ENCODE measurements at places on chromosomes 6 and 20.

GRCh38 chr20:61958773-61959700 is 106.6 kb downstream of the TAF4 start:
- no peak for DNase-seq

- no peak for DNase-seq
Observed at GRCh38 chr6:47670851-47671250, 27.5 kb upstream of the ADGRF4 start.

GRCh38 chr6:147279427-147279826 is 75.2 kb downstream of the STXBP5 start:
- DNase-seq: no peak

DNA sequence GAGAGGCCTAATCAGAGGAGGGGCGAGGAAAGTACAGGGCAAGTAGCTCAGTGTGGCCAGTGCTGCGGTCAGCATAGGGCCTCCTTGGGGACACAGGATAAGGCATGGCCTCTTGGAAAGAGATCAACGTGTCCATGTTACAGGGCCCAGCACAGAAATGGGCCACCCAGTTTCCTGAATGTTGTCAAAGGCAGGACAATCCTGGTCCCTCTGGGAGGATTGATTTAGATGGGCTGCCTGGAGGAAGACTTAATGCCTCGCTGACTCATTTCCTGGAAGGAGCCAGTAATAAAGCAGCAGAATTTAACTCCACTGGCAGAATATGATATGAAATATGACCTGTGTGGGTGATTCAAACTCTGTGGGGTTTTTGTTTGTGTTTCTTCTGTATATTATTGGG is 16.6 kb downstream of the DDO start:
- no peak for DNase-seq

GRCh38 chr6:126701676-126702560 is 362.0 kb downstream of the CENPW start:
- DNase-seq: peak; percentile 16

DNA sequence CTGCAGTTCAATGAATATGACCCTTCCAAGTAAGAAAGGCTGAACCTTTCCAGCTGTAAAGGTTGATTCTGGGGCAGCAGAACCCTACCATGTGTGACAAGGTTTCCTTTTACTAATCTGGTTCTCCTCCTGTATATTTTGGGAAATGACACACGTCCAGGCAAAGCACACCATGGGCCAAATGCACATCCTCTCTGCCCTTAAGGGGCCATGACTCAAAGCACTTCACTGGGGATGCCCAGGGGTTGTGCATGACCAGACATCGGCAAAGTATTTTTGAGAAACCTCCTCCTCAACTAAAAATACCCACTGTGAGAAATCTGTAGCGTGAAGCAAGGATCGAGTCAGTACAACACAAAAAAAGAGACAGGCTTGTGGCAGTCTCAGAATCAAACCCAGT is 174.7 kb downstream of the BACH2 start:
- DNase-seq: no peak

GRCh38 chr6:6709106-6709505 is 120.6 kb downstream of the LY86 start:
- DNase-seq: no peak

DNA sequence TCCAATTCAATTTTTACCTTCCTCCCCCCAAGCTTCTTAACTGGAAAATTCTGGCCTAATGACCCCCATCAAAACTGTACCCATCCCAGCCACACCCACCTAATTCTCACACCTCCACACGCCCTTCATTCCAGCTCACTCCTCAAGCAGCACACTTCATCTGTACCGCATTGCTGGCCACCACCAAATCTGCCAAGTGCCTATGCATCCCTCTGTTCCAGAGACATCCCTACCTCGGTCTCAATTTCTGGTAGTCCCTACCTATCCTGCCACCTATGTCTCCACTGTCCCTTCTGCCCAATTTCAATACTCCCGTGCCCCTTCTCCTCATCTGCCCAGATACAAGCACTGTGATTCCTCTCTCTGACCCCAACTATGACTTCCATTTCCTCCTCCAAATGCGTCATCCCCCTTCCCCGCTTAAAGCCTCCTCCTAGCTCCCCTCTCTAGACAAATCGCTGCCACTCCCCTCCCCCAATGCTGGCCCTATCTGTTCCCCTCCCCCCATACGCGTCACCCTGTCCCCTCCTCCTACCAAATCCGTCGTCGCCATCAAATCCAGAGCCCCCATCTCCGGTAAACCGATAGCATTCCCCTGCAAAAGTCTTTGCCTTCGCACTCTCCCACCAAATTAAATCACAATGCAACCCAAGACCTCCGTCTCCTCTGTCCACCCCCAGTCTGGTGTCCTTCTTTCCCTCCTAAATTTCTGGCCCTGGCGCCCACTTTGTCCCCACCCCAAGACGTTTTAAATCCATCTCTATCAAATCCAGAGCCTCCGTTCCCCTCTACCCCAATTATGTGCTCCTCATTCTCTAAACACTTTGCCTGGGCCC is 1.2 kb downstream of the MTCH1 start:
- peak; percentile 67 for DNase-seq

GRCh38 chr6:130204322-130204721 is 18.4 kb downstream of the SAMD3 start:
- DNase-seq: no peak

DNA sequence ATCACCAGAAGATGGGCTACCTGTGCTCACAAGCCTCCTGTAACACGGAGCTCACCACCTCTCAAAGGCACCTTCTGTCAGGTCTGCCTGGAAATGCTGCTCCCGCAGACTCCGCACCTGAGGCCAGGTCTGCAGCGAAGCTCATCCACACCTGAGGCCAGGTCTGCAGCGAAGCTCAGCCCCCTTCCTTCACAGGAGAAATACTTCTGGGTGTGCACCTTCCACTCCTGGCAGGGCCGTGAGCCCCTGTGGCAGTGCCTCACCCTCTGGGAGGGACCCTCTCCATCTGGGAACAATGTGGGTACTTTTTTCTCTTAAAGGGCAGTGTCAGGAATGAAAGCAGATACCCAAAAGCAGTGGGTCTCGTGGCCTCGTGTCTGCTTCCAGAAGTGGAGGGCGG is 1.4 kb upstream of the SLCO4A1 start:
- no peak for DNase-seq

DNA sequence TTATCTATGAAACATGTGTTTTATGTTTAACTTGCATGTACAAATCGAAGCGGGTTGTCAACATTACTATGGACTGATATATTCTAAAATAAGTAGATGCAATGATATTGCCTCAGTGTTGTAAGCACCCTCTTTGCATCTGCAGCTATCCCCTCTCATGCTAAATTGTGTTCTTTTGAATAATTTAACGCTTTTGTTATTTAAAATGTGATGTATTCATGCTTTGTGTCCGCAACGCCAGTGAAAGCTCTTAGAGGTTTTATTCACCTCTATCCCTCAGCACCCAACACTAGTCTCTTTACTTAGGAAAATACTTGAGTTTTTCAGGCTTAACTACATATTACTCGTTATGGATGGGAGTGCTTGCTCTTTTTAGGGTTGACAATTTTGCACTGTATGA is 173.7 kb upstream of the ID4 start:
- no peak for DNase-seq

GRCh38 chr6:15363523-15364400 is 117.9 kb downstream of the JARID2 start:
- DNase-seq: no peak

DNA sequence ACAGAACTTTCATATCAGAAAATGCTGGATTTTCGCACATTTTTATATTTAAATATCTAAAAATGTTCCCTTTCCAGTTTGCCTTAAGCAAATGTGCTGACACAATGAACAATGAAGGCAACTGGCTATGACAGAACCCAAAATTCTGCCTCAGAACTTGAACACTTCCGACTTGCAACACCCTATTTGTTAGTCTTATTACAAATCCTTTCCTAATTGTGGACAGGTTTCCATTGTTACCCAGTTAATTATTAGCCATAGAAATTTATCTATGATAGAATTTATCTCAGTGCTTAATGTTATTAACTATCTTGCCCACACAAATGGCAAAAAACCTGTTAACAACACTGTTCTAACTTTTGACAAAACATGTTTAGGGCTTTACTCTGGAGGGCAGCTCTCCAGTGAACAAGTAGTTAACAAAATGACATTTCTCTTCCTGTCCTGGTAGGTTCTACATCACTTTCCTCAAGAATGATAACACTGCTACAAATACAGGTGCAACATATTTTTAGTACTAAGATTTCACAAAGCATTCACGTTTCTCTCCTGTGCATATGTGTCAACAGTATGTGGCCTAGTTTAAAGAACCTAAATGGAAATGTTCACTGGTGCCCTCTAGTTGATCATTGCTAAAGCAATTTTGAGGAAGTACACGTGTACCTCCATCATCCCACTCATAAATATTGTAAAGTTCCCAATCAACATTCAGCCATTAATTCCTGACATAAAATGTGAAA is 58.4 kb downstream of the HIVEP2 start:
- DNase-seq: no peak

DNA sequence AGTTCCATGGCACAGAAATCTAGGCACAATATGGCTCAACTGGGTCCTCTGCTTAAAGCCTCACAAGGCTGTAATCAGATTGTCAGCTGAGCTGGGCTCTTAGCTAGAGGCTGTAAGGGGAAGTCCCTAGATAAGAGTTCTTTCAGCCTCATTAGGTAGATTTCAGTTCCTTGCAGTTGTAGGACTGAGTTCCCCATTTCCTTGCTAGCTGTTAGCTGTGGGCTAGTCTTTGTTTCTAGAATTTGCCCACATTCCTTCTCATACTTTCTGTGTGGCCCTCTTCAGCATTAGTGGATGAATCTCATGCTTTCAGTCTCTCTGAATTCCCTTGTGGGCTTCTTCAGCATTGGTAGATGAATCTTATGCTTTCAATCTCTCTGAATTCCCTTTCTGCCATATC is 71.0 kb upstream of the MRAP2 start:
- DNase-seq: no peak

DNA sequence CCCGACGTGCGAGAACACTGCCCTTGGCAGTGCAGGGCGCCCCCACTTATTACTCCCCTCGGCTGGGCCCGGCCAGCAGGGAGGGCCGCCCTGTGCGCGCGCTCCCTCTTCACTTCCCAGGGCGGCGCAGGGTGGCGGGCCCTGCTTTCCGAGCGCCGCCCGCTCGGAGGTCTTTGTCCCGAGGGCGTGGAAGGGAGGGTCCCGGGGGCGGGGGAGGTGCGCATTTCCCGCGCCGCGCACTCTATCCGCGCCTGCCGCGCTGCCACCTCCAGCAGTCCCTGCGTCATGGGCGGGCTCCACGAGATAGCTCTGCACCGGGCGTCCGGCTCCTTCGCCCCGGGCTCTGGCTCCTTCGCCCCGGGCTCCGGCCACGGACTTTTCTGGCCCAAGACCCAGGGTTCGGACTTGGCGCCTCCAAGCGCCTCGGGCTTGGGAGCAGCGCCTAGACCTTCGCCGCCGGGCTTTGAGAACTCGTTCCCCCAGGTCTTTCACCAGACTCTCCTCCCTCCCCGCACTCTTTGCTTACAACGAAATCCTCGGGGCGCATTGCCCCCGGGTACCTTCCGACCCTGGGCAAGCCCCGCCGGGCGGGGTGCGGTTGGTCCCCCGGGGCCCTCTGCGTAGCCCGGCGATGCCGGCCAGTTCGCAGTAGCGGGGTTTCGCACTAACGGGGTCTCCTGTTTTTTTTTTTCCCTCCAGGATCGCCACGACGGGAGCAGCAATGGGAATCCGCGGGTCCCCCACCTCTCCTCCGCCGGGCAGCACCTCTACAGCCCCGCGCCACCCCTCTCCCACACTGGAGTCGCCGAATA is 1.6 kb downstream of the TFAP2C start:
- DNase-seq: no peak

DNA sequence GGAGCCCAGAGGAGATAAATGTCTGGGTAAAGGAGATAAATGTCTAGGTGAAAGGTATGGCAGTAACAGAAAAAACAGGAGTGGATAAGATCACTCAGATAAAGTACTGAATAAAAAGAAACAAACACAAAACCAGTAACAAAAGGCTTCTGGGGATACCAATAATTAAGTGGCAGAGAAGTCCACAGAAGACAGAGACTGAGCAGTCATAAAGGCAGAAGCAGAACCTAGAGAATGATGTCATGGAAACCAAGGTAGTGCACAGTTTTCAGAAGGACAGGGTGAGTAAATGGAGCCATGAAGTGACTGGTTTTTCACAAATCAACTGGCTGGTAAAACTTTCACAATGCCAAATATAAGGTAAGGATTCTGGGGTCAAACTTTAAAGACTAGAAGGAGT is 80.9 kb upstream of the PLN start:
- no peak for DNase-seq

GRCh38 chr6:141202626-141203025 is 930.1 kb upstream of the GJE1 start:
- no peak for DNase-seq

DNA sequence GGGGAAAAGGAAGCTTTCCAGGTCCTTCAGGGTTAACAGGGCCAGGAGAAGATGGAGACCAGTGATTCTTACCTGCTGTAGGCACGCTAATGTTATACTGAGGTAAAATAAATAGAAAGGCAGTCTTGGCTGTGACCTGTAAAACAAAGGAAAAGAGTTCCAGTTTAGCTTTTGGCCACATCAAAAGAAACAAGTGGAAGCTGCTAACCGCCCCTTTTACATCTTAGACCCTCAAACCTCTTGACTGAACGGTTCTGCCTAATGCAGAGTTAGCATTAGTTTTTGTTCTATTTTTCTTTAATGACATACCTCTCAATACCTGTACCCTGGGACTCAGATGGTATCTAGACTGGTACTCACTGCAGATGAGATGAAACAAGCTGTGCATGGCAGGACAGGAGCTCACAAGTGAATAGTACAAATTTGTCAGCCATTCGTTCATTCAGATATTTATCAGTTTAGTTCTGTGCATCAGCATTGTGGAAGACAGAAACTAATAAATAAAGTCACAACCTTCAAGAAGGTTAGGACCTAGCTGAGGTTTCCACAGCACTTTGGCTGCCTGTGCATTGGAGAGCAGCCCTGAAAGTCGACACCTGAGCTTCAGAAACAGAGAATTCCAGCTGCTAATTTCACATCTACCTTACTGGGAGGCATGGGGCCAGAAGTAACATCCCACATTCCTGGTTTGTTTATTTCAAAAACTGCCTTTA is 41.0 kb downstream of the TRAM2 start:
- no peak for DNase-seq

Measured in hindlimb muscle (tissue), 1 donor.